Activated CD4-positive, alpha-beta T cell treated with anti-CD3 and anti-CD28 coated beads for 24 hours (primary cell): ENCODE measurements at places on chromosomes 3 and 15.
A peak's percentile ranks its signal among the peaks of the same experiment; 100 is the strongest.

DNA sequence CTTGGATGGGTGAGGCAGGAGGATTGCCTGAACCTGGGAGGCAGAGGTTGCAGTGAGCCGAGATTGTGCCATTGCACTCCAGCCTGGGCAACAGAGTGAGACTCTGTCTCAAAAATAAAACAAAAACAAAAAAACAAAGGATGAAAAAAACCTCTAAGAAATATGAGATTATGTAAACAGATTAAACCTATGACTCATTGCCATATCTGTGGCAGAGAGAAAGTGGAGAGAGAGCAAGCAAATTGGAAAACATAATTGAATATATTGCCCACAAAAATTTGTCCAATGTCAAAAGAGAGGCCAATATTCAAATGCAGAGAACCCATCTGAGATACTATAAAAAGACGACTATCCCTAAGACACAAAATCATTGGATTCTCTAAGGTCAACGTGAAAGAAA lies 1106.0 kb downstream of the OTOL1 start:
- DNase-seq: no peak

GRCh38 chr15:32864051-32864450 lies 146.2 kb downstream of the GREM1 start:
- no peak for DNase-seq

GRCh38 chr15:99282586-99282985 lies 31.3 kb downstream of the LRRC28 start:
- no peak for DNase-seq

- DNase-seq: no peak
These were observed 3.6 kb downstream of the RNF168 start for GRCh38 chr3:196499807-196500524.

- DNase-seq: no peak
These were observed 486.7 kb downstream of the IL5RA start for GRCh38 chr3:2623436-2623835.

DNA sequence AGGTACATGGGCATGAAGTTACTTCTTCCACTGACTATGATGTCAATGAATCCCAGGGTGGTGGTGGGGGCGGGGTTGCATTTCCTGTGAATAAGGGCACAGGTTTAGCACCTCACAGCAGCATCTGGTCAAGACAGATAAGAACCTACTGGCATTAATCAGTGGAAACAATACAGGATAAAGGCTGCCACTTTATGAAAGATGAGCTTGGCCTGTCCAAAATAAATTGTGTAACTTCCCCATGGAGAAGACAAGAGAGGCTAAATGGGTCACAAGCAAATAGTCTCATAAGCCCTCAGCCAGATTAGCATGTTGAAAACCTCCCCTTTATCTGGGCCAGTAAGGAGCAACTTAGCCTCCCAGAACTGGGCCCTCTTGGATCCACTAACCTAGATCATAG lies 27.4 kb upstream of the PLSCR2 start:
- DNase-seq: no peak

- peak; percentile 93 for DNase-seq
These were observed at the start of gene NUDT16 for GRCh38 chr3:131381445-131382291. Gene NUDT16, plus strand, starts transcription at chr3:131381774. Its CDS starts 31 bp downstream, at chr3:131381805.
